ENCODE measurements at places on chromosomes 2 and 18.

DNA sequence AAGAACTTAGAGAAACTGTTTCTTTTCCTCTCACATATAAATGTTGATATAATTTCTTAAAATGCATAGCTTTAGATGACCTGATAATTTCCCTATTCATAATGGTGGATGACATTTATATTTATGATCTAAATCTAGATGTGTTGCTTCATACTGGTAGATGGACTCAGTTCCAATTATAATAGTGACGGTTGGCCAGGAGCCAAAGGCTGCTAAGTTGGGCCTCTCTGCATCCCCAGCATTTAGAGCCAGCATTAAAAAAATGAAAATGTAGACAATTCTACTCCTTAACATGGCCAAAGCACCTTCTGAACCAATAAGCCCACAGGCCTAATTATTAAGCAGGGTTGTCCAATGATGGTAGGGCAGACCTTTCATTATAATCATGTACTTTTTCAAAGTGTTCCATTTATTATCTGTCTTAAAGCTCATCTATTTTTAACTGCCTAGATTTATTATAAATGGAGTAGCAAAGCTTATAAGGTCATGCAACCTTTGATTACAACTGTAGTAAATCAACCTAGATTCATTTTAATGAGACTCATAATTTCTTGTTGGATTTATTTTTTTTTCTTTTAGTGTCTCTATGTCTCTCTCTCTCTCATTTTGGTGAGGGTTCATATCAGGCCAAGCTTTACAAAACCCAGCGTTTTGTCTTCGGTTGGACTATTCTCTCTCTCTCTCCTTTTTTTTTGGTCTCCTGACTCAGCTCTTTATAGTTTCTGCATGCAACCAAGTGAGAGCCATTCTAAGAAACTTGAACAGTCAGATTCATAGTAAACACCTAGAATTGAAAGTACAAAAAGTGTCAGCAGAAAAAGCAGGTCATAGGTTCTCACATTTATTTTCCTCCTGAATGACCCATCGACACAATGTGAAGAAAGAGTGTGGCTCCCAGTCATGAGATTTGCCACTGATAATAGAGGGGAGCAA lies 2016.1 kb upstream of the PIK3C3 start:
- DNase-seq, result no peak

DNA sequence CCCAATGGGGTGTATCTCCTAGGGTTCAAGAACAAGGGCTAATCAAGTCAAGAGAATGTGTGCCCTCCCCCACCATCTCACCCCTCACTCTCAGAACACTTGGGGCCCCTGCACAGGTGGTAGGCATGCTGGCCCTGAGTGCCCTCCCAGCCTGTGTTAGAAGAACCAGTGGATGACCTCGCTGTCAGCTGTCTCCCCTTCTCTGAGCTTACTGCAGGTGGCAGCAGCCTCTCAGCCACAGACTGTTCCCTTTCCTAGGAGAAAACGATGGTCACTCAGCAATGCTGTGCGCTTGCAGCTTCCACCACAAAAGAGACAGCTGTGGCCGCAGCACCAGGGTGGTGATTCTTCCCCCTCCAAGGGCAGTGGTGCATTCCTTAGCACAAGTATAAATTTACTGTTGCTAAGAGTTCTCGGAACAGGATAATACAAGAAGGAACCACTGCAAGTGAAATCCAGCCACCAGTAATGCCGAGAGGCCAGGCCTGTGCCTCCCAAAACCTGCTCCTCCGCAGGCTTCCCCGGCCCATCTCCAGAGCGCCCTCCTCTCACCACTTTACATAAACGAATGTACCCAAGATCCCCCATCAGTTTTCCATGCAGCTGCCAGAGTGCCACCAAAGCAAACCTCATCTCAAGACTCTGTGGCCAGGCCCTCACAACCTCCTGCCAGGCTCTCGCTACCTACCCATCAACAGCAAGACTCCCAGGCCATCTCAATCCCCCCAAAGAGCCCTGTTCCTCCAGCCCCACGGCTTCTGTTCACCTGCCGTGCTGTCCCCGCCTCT lies 935 bp upstream of the RAMP1 start:
- DNase-seq, result peak; percentile 72

GRCh38 chr2:33573657-33574056 lies 25.4 kb downstream of the FAM98A start:
- DNase-seq, result no peak

DNA sequence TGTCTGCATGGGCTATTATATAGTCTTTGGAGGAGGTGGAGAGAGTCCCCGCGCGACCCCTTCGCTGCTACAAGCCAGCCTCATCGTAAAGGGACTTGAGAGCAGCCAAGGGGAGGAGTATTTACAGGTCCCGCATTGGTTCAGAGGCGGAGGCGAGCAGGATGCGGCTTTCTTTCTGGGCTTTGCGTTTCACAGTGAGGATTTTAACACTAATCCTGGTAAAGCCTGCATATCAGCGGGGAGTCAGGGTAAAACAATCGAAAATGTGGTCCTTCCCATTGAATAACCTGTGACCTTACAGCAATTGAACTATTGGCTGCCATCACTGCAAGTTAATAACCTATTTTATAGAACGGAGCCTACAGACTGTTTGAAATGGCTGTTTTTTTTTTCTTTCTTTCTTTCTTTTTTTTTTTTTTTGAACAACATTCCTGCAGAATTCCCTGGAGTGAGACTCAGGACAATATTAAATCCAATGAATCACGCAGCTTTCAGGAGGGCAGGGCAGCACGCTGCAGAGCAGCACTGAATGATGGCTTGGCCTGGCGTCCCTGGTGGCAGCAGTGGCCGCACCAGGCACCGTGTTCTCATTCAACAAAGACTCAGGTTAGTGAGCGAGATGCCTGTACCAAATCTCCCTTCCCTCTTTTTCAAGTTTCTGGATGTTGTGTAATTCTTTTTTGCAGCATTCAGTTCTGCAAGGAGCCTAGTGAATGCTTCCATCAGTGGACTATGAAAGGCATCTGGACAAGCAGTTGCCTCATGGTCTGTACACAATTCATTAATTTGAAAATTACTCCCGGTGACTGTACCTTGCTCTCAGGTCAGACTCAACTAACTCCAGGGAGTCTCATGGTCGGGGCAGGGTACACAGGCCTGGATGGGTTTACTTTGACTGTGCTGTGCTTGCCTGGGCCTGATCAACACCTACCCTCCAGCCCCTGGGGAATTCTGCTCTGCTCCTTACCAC lies 19.8 kb downstream of the SMIM21 start:
- no peak for DNase-seq

DNA sequence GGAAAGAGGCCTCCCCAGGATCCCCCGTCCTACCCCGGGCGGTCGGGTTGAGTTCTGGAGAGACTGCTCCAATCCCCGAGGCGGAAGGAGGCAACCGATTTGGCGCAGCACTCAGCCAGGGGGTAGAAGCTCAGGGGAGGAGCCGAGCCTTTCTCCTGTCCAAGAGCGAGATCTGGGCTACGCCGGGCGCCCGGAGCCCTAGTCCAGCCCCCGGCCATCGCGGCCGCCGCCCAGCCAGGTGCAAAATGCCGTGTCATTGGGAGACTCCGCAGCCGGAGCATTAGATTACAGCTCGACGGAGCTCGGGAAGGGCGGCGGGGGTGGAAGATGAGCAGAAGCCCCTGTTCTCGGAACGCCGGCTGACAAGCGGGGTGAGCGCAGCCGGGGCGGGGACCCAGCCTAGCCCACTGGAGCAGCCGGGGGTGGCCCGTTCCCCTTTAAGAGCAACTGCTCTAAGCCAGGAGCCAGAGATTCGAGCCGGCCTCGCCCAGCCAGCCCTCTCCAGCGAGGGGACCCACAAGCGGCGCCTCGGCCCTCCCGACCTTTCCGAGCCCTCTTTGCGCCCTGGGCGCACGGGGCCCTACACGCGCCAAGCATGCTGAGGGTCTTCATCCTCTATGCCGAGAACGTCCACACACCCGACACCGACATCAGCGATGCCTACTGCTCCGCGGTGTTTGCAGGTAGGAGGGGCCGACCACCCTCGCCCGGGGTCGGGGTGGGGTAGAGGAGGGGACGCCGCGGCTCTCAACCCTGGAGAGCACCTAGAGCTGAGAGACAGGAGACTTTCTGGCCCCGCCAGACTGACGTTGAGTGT lies at the start of gene DYSF:
TSS of gene DYSF (plus strand) at position 158 of the 817 bp plus-strand sequence.
- no peak for DNase-seq

- no peak for DNase-seq
Measured at GRCh38 chr2:131557558-131558321, 30.1 kb downstream of the CCDC74A start.

GRCh38 chr2:164589522-164589921 lies 31.8 kb downstream of the GRB14 start:
- DNase-seq, result no peak

DNA sequence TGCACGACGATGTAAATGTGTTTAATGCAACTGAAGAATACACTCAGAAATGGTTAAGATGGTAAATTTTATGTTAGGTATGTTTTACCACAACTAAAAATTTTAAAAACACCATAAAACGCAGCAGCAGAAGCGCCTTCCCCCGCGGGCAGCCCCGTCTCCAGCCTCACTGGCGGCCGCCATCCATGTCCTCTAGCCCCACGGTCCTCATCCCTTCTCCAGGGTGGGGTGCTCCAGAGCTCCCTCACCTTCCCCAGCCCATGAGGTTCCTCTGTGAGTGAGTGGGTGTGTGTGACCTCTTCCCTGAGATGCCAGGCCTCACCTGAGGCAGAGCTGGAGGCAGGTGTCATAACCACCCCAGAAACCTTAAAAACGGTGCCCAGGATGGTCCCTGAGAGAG lies 17.0 kb downstream of the INHBB start:
- DNase-seq, result no peak
